ENCODE measurements at places on chromosomes 2 and 18.

GRCh38 chr2:195395362-195395761, 261.7 kb upstream of the SLC39A10 start:
- DNase-seq: no peak

DNA sequence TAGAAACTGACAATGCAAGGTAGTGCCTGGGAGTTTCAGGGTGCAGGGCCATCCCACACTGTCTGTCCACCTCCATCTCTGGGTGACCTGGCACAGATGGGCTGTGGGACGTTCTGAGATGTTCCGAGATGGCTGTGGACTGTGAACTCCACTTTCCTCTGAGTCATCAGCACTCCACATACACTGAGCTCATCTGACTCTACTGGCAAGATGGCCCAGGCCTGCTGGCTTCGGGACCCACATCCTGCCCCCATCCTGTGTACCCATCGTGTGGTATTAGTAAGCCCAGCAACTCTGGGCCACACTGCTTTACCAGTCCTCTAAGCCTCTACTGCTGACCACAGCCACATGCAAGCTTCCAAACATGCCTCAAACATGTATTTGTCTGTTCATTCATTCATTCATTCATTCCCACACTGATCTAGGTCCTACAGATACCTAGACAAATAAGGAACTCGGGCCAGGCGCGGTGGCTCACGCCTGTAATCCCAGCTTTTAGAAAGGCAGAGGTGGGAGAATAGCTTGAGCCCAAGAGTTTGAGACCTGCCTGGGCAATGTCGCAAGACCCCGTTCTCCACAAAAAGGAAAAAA, 124.8 kb upstream of the CXCR4 start:
- peak; percentile 24 for DNase-seq

GRCh38 chr2:217913436-217913835, 89.4 kb downstream of the TNS1 start:
- DNase-seq: no peak

DNA sequence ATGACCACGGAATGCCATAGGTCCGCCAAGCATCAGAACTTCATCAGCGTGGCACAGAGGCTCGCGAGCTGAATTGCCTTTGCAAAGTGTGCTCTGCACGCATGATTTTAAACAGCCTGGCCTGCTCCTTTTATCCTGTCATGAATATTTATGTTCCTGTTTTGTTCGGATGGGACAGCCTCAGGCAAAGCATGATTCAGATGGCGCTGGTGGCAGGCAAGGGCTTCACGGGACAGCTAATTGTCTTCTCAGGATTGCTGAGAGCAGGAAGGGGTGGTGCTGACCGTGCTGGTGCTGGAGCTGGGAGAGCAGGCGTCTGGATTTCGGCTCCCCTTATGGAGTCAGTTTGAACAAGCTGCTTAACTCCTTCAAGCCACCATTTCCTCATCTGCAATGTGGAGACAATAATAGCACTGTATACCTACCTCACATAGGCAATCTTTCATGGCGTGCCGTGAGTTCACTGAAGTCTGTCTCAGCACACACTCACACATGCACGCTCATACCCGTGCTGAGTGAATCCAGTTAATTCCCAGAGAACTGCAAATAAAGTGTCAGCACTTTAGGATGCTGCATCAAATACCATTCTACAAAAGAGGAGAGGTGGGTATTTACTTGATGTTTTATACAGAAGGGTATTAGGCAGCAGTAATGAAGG, 79.7 kb upstream of the APCDD1 start:
- no peak for DNase-seq

DNA sequence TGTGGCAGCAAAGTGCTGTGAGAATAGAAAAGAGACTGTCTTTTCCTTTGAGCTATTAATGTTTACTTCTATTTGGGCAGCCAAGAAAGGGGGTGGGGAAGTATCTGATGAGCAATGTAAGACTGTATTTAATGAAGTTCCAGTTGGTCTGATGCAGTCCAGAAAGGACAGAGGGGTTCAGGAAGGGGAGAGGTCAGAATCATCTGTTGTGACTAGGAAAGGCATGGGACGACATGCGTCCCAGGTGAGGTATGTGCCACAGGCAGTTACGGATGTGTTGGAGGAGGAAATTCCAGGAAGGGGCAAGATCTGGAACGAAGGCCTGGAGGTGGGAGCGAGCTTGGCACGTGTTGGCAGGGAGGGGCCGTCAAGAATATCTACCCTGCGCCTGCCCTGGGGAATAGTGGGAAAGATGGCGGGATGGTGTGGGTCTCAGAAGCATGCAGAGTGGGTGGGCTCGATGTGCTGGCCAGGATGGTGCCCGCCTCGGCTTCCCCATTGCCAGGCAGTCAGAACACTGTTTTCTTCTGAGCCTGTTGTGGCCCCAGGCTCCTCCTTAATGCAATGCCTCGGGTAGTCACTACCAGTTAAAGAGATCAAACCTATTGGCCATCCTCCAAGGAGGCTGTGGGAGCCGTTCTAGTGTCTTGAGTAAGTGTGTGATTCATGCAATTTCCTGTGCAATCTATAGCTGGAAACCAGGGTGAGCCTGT, 57.8 kb upstream of the TXNDC2 start:
- DNase-seq: no peak

DNA sequence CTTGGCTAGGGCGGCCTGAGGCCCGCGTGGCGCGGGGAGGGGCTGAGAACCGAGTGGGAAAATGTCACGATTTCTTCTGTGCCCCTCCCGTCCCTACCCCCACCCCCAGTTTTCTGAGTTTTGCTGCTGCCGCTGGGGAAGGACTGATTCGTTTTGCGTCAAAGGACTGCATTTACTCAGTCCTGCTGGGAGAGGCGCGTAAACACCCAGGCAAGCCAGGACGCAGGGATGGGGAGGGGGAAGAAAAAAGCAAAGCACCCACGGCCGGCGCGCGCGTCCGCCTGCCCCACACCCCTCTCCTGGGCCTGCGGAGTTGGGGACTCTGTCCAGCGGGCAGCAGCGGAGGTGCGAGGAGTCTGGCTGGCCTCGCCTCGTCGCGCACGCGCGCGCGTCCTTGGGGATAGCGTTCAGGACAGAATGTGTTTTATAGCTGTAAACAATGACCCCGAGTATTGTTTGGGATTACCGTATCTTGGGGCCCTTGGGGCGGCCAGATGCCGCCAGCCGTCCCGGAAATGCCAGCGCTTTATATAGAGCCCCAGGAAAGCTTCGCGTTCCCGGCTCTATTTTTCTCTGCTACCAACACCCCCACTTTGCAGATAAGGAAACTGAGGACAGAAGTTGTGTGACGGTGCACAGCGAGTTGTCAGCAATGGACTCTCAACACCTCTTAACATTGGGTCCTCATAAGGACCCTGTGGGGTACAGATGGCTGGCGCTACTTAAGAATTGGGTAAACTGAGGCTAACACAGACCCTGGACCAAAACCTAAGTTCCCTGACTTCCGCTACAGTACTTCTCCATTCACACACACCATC, 1.7 kb upstream of the FOSL2 start:
- DNase-seq: no peak

DNA sequence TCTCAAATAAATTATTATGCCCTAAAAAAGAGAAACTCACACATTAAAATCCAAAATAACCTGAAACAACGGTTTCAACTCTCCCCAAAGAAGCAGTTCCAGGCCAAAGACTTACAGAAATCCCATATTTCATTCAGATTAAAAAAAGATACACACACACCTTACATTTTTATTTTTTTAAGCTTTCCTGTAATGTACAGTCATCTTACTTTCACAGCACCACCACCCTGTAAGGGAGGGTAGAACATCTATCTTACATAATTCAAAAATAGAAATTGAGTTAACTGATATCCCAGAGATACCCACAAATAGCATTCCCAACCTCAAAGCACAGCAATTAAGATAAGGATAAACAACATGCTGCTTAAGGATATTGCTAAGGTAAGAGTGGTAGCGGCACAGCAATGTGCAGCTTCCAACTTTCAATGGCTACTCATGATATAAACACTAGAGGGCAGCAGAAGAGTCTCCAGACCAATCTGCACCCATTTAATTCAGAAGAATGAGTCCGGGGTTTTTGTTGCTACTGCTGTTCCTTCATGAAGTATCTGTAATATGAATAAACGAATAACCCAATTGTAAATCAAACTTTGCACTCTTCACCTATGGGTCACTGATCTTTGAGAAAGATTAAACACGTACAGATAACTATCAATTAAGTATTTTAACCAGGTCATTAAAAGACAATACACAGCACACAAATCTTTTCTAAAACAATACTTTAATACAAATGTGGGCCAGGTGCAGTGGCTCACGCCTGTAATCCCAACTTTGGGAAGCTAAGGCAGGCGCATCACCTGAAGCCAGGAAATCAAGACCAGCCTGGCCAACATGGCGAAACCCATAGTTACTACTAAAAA, 11.3 kb downstream of the GFPT1 start:
- DNase-seq: no peak

DNA sequence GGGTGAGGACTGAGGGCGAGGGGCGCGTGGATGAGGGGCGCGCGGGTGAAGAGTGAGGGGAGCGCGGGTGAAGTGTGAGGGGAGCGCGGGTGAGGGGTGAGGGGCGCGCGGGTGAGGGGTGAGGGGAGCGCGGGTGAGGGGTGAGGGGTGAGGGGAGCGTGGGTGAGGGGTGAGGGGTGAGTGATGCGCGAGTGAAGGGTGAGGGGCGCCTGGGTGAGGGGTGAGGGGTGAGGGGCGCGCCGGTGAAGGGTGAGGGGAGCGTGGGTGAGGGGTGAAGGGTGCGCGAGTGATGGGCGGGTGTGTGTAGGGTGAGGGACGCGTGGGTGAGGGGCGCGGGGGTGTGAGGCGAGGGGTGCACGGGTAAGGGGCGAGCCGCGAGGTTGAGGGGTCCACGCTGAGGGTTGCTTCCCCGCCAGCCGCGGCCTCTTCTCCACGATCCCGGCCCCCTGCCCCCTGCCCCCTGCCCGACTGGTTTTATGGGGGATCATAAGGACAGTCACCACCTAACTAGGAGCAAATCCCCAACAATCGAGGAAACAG, 1.1 kb upstream of the SLC66A2 start:
- no peak for DNase-seq

- DNase-seq: no peak
These were observed 450.1 kb downstream of the ANKRD30B start for GRCh38 chr18:15198116-15198389.

- no peak for DNase-seq
These were observed 38.6 kb upstream of the ZFP36L2 start for GRCh38 chr2:43265001-43265400.

GRCh38 chr2:12498704-12499103, 218.0 kb upstream of the TRIB2 start:
- no peak for DNase-seq

DNA sequence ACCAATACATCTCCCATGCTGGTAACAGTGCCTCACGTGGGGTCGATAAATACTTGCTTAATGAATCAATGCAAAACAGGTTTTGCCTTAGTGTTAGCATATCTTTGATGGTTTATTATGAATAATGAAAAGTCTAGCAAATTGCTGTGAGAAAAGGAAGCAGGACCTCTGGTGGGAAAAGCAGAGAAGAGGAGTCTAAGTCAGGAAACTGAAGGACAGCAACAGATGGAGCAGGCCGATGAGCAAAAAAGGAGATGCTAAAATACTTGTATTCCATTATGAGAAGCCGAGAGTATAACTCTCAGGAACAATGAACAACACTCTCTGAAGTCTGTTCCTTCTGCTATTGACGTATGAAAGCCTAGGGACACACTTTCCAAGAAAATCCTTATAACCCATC, 555.2 kb upstream of the KLHL29 start:
- no peak for DNase-seq

GRCh38 chr2:178910005-178910404, 102.8 kb upstream of the TTN start:
- DNase-seq: no peak

GRCh38 chr2:48316753-48317750, 212.9 kb upstream of the STON1 start:
- no peak for DNase-seq

GRCh38 chr2:46925474-46926351, 10.1 kb upstream of the MCFD2 start:
- no peak for DNase-seq

DNA sequence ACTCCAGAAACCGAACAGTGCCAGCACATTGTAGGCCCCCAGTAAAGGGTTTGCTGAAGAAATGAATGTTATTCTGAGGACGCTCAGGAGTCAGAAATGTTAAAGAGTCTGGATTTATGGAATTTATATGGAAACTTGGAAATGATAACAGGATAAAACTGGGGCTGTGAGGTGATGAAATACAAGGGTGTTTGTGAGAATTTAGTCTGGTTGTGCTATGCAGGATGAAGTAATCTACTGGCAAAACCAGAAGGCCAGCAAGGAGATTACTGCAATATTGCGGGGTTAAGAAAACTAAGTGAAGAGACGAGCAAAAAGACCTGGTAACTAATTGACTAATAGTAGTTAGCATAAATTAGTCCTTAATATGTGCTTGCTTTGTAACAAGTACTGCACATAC, 467.8 kb downstream of the ZEB2 start:
- DNase-seq: no peak

- DNase-seq: no peak
These were observed 120.7 kb upstream of the ZC3H15 start for GRCh38 chr2:186365406-186365805.

DNA sequence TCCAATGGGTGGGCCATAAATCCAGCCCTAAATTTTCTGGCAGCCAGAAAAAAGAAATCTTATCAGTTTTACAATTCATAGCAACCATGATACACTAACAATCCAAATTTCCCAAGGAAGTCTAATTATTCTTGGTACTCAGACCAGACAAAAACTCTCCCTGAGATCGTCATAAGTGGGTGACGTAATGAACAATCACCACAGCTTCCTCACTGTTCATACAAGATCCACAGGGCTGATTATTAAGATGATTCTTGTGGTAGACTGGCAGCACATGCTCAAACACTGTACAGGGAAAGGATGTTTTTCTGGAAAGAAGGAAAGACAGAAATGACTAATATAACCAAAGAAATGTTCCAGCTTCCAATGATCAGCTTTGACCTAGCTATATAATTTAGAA, 178.3 kb upstream of the CRIM1 start:
- no peak for DNase-seq

DNA sequence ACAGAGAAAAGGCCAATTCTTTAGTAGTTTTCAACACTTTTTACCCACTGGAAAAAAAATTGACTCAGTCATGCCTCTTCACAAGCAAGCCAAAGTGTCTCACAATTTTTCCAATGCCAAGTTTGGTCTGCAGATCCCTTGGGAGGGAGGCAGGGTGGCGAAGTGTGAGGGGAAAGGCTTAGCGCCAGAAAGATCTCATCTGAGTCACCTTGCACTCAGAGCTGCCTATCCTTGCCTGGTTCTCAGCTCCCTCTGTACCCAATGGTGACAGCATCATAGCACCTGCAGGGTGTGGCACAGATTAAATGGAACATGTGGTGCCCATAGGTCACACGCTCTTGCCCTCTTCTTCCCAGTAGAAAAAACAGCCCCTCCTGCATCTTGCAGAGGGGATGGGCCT, 55.2 kb upstream of the GYPC start:
- DNase-seq: no peak
